ENCODE measurements at places on chromosomes 12 and 14.
A peak's percentile ranks its signal among the peaks of the same experiment; 100 is the strongest.

GRCh38 chr14:94827711-94828447 is 58.0 kb upstream of the GSC start:
- DNase-seq, result no peak

- DNase-seq, result no peak
Measured at GRCh38 chr12:79187032-79187431, 322.5 kb downstream of the SYT1 start.

- no peak for DNase-seq
Measured at GRCh38 chr12:1890810-1891209, 27.6 kb downstream of the CACNA2D4 start.

GRCh38 chr14:97539411-97539795 is 742.2 kb downstream of the VRK1 start:
- no peak for DNase-seq

- DNase-seq, result peak; percentile 94
Measured at GRCh38 chr14:99755629-99756603, 37.3 kb upstream of the EML1 start.

GRCh38 chr12:43758247-43758727 is 303 bp downstream of the PUS7L start:
- DNase-seq, result peak; percentile 57

Measured in AG20443 (cell line).